ENCODE measurements at places on chromosomes 12 and 14. TPM values are rescaled to one million over a fixed set of nuclear protein-coding genes. Genes with fewer than 3 reads are reported as not detected.

TAS2R7 gene
- not detected for total RNA-seq

PRICKLE1 gene
- 6.4 TPM for total RNA-seq

PMEL gene
- total RNA-seq = 4.7 TPM

NACA gene
- total RNA-seq = 1,363 TPM

KERA gene
- 0.15 TPM for total RNA-seq

FOXA1 gene
- 74.4 TPM for total RNA-seq

DNA sequence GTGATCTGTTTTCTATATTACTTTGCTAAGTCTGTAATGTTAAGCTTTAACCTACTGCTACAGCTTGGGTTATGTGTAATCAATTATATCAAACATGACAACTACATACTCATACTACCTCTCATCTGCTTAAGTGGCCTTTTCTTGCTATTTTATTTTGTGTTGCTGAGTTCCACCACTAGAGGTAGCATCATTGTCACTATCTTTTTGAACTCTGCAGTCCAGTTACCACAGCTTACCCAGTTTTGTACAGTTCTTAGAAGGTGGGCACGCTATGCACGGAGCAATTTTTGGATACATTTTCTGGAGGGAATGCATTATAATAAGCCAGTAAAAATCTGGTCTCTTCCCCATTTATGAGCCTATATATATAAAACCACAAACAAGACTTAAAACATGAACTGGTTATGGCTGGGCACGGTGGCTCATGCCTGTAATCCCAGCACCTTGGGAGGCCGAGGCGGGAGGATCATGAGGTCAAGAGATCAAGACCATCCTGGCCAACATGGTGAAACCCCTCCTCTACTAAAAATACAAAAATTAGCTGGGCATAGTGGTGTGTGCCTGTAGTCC, 48.5 kb downstream of the SAV1 start:
- H3K4me1 ChIP-seq = no peaks in the 10 kb centered on the region
- H3K27me3 ChIP-seq = no peaks in the 10 kb centered on the region
- no peak overlapping the region for H3K4me3 ChIP-seq

DNA sequence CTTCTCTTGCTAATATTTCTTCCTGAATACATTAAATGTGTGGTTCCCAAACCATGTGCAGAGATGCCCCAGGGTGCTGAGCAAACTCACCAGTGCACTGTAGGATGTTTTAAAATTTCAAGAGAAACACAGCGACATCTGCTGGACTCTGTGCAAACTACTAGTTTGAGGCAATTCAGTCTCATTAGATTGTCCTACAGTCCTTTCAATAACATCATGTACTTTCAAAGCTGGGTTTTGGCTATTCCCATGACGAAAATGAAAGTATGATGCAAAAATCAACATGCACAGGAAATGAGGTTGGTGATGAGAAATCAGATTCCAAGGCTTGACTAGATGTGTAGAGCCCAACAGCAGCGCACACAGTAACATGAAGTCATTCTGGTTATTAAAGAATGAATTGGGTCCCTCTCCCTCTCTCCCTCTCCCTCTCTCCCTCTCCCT, 66.3 kb downstream of the CLIP1 start:
- no peak overlapping the region for H3K27ac ChIP-seq
- no peak overlapping the region for H3K4me3 ChIP-seq
- no peaks in the 10 kb centered on the region for H3K4me1 ChIP-seq
- H3K27me3 ChIP-seq = no peaks in the 10 kb centered on the region
- no peak for DNase-seq

- no peak for DNase-seq
- no peaks in the 10 kb centered on the region for H3K27me3 ChIP-seq
- H3K4me3 ChIP-seq = no peak overlapping the region
- H3K36me3 ChIP-seq = no peaks in the 10 kb centered on the region
- H3K27ac ChIP-seq = no peak overlapping the region
- no peaks in the 10 kb centered on the region for H3K4me1 ChIP-seq
These were observed 66.9 kb downstream of the C12orf56 start for GRCh38 chr12:64323476-64324225.

DNA sequence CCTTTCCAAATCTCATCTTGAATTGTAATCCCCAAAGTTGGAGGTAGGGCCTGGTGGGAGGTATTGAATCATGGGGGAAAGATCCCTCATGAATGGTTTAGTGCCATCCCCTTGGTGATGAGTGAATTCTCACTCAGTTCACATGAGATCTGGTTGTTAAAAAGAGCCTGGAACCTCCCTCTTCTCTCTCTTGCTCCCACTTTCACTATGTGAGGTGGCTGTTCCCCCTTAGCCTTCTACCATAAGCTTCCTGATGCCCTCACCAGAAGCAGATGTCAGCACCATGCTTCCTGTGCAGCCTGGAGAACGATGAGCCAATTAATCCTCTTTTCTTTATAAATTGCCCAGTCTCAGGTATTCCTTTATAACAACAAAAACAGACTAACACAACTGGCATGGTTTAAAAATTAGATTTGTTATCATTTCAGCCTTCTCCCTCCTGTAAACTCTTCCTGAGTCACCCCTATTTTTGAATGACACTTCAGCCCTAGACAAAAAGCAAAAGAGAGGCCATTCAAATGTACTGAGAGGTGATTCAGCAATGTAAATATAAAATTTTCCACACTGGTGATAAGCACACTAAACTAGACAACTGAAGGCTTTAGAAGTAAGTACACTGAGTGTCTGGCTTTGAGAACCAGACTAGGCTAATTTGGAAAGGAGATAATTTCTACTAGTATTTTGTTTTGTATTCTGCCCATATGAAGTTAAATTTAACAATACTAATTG, 212.1 kb upstream of the ABCD2 start:
- H3K27ac ChIP-seq = no peak overlapping the region
- no peaks in the 10 kb centered on the region for H3K36me3 ChIP-seq
- DNase-seq = no peak
- no peaks in the 10 kb centered on the region for H3K4me1 ChIP-seq
- no peaks in the 10 kb centered on the region for H3K27me3 ChIP-seq

DNA sequence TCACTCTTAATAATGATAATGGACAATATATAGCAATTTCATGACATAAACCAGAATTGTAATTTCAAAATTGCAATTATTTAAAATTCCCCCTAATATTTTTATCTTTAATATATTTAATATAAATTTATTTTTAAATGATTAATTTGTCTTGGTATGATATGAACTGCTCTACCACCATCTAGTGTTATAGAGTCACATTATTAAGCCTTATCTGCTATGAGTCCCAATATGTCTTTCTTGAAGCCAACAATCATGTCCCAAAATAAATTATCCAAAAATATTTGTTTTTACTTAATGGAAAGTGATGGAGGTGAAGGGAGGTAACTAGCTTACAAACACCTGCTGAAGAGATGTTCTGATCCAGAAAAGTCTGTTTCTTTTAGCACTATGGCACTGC, 151.4 kb downstream of the KCNC2 start:
- no peak for DNase-seq
- no peaks in the 10 kb centered on the region for H3K27me3 ChIP-seq
- H3K27ac ChIP-seq = no peak overlapping the region
- no peak overlapping the region for H3K4me3 ChIP-seq
- no peaks in the 10 kb centered on the region for H3K4me1 ChIP-seq

DNA sequence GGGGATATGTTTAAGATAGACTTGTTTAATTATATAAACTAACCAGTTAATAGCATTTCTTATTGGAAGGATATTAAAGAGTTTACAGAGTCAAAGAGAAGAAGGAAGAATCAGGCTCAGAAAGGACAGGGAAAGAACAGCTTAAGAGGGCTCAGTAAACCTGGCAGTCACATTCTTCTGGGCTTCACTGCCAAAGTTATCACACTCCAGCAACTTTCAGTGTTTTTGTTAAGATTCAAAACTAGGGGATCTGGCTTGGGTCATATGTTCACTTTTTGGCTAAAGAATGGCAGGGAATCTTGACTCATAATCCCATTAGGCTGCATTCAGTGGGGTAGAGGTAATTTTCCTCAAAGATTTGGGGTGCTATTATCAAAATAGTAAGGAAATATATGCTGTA, 312.3 kb downstream of the RAD51B start:
- H3K27ac ChIP-seq = peak overlapping the region; percentile 23
- no peak overlapping the region for H3K4me3 ChIP-seq
- H3K36me3 ChIP-seq = no peaks in the 10 kb centered on the region
- DNase-seq = no peak

- H3K27me3 ChIP-seq = no peaks in the 10 kb centered on the region
- no peak overlapping the region for H3K27ac ChIP-seq
- H3K36me3 ChIP-seq = peaks cover 3% of the 10 kb centered on the region
- no peaks in the 10 kb centered on the region for H3K4me1 ChIP-seq
- no peak overlapping the region for H3K4me3 ChIP-seq
These were observed 1552.4 kb upstream of the FLRT2 start for GRCh38 chr14:83977583-83977982.

DNA sequence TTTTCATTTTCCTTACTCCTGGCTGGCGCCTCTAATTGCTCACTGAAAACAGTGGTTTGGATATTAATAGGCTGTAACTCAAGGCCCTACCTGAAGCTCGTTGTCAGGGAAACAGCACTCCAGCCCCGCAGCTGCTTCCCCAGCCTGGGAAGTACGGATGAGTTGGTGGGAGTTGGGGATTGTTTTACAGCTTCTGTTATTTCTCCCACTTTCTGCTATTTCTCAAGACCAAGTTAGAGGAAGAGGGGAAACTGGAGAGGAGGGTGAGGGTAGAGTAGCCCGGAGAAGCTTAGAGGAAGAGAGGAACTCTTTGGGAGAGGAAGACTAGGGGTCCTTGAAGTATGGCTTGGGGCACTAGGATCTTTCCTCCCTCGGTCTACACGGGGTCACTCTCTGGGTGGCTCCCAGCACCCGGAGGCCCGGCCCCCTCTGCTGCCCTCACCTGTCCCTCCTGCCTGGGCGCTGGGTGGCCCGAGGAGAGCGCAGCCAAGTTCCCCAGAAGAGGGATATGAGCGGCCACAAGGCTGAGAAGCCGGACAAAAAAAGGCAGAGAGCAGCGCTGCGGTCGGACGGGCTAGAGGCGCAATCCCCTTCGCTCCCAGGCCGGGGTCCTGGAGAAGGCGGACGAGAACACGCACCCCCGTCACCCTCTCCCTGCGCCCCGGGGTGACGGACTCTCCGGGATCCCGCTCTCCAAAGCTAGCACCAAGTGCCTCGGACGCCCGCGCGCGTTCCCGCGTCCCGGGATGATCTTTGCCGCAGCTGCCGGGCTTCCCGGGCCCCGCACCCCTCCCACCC, 671 bp downstream of the SPTB start:
- no peak overlapping the region for H3K27ac ChIP-seq
- no peaks in the 10 kb centered on the region for H3K4me1 ChIP-seq
- peak overlapping the region; percentile 65 for H3K4me3 ChIP-seq
- no peak for DNase-seq
- H3K36me3 ChIP-seq = no peaks in the 10 kb centered on the region

DNA sequence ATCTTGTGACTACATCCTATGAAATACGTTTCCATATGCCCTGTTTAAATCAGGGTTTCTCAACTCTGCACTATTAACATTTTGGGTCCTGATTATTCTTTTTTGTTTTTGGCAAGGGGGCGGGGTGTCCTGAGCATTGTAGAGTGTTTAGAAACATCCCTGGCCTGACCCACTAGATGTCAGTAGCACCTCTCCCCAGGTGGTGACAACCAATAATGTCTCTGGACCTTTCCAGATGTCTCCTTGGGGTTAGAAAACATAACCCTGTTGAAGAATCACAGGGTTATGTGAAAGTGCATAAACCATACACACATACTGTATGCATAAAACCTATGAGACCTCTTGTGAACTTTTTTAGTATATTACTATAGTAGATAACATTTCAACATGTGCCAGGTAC, 1.4 kb downstream of the ACAD10 start:
- H3K4me1 ChIP-seq = peaks cover 2% of the 10 kb centered on the region
- H3K36me3 ChIP-seq = peaks cover 1% of the 10 kb centered on the region
- no peaks in the 10 kb centered on the region for H3K27me3 ChIP-seq
- no peak overlapping the region for H3K27ac ChIP-seq
- DNase-seq = no peak

DNA sequence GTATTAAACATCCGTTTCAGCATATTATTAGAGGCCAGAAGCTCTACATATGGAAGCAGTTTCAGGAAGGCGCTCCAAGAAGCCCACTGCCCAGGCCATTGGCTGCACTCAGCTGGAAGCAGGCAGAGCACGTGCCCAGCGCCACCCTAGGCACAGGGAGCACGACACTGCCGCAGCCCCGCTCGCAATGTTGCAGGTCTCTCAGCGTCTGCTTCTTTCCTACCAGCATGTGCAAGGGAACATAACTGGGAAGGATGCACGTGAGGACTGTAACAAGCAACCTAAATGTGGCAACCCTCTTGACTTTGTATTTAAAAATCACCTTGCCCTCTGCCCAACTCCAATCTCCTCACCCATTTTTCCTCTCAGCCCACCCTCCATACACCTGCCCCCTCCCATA, 3.5 kb downstream of the TMEM132D start:
- no peaks in the 10 kb centered on the region for H3K36me3 ChIP-seq
- H3K27ac ChIP-seq = no peak overlapping the region
- H3K4me3 ChIP-seq = no peak overlapping the region
- DNase-seq = no peak
- no peaks in the 10 kb centered on the region for H3K4me1 ChIP-seq

- DNase-seq = no peak
- H3K4me3 ChIP-seq = no peak overlapping the region
- H3K27me3 ChIP-seq = no peaks in the 10 kb centered on the region
- H3K36me3 ChIP-seq = no peaks in the 10 kb centered on the region
- no peak overlapping the region for H3K27ac ChIP-seq
These were observed 6.2 kb upstream of the SLC15A4 start for GRCh38 chr12:128829861-128830504.

DNA sequence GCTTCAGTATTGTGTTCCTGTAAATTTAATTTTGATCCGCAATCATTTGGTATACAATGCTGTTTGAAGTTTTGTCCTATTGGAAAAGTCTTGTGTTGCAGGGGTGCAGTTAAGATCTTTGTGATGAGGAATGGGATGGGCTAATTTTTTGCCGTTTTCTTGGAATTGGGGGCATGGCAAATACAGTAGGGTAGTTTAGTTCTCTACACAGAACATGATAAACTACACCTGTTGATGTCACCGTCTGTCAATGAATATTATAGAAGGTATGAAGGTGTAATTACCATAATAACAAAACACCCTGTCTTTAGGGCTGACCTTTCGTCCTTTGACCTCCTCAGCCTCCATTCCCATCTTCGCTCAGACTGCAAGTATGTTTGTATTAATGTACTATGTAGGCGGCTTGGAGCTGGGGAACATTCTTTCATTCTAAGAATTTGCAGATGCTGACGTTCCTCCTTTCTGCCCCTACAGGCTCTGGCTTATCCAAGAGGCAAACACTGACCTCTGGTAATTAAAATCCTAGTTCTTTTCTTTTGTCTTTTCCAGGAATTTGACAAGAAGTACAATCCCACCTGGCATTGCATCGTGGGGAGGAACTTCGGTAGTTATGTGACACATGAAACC, 1.7 kb downstream of the DYNLL1 start:
- peak overlapping the region; percentile 92 for H3K27ac ChIP-seq
- DNase-seq = no peak
- no peaks in the 10 kb centered on the region for H3K4me1 ChIP-seq
- H3K27me3 ChIP-seq = no peaks in the 10 kb centered on the region

DNA sequence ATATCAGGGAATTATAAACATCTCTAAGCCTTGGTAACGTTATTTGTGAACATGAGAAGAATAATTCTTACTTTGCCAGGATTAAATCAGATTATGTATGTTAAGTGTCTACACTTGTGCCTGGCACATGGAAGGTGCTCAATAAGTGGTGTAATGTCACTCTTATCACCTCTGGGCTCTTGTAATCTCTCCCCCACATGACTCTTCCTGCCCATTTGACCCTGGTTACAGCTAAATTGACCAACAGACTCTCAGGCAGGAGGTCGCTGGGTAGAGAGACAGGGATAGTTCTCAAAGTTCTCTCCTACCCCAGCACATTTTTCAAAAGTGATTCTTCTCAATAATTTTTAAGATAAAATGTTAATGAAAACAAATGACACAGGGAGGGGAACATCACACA, 137.8 kb upstream of the FRMD6 start:
- no peak for DNase-seq
- H3K4me3 ChIP-seq = no peak overlapping the region
- H3K36me3 ChIP-seq = no peaks in the 10 kb centered on the region
- peak overlapping the region; percentile 32 for H3K27ac ChIP-seq
- H3K27me3 ChIP-seq = no peaks in the 10 kb centered on the region
- no peaks in the 10 kb centered on the region for H3K4me1 ChIP-seq

Data from breast epithelium (tissue), 4 donors.